Prostate gland (tissue), 2 donors: ENCODE measurements at places on chromosomes 7 and 10. TPM values are rescaled to one million over a fixed set of nuclear protein-coding genes. Genes with fewer than 3 reads are reported as not detected.

The LHFPL3 gene
- not detected for total RNA-seq

The H2BK1 gene
- total RNA-seq: 3.0 TPM

The DYDC2 gene
- total RNA-seq: not detected

The DDC gene
- total RNA-seq: 1.9 TPM

The UCMA gene
- total RNA-seq: not detected

The AMZ1 gene
- 0.62 TPM for total RNA-seq

The LRRC4 gene
- total RNA-seq: 0.23 TPM

The VWA2 gene
- total RNA-seq: 24.2 TPM

The TAS2R5 gene
- 4.0 TPM for total RNA-seq

The NUDT13 gene
- 1.6 TPM for total RNA-seq

The TMEM140 gene
- 14.6 TPM for total RNA-seq

The TRDMT1 gene
- 9.9 TPM for total RNA-seq

The WNT8B gene
- 1.8 TPM for total RNA-seq

The ELOVL3 gene
- total RNA-seq: 4.4 TPM

The PON1 gene
- total RNA-seq: not detected

The ASB10 gene
- not detected for total RNA-seq

The PLEKHS1 gene
- total RNA-seq: 1.9 TPM

The MBL2 gene
- not detected for total RNA-seq

The PAPSS2 gene
- 9.0 TPM for total RNA-seq

The CCDC172 gene
- total RNA-seq: not detected

The SSC4D gene
- 1.0 TPM for total RNA-seq

The MCM10 gene
- 0.55 TPM for total RNA-seq

The MSMB gene
- total RNA-seq: 1,381 TPM

The HDAC9 gene
- total RNA-seq: 8.3 TPM

The NUTM2A gene
- 9.5 TPM for total RNA-seq

The TEX47 gene
- 1.8 TPM for total RNA-seq

The CYP3A4 gene
- total RNA-seq: not detected

The TAX1BP1 gene
- total RNA-seq: 125 TPM

The ACBD7 gene
- 0.91 TPM for total RNA-seq

The TRIM8 gene
- total RNA-seq: 222 TPM

The WNT2 gene
- total RNA-seq: 1.1 TPM

The CCDC136 gene
- 11.7 TPM for total RNA-seq

The EBF3 gene
- 1.5 TPM for total RNA-seq

The RSPH10B2 gene
- total RNA-seq: not detected

The LOXL4 gene
- total RNA-seq: 7.4 TPM

The LGI1 gene
- 0.91 TPM for total RNA-seq

The COMMD3 gene
- total RNA-seq: 38.8 TPM

The HECW1 gene
- 10.3 TPM for total RNA-seq

The CRHR2 gene
- not detected for total RNA-seq

The FAM180A gene
- 6.9 TPM for total RNA-seq

The PRPS1L1 gene
- total RNA-seq: 2.7 TPM

The TET1 gene
- 5.1 TPM for total RNA-seq

The MEPCE gene
- total RNA-seq: 62.8 TPM

The MALRD1 gene
- not detected for total RNA-seq

The HOXA3 gene
- 2.8 TPM for total RNA-seq

The SLC18A3 gene
- total RNA-seq: not detected

The ANXA8 gene
- total RNA-seq: 13.9 TPM

The DENND2A gene
- 4.0 TPM for total RNA-seq

The ADAMTS14 gene
- total RNA-seq: 0.28 TPM

The CALML5 gene
- total RNA-seq: 10.5 TPM

The TMEM270 gene
- total RNA-seq: not detected

The MYO1G gene
- 2.7 TPM for total RNA-seq

The VAX1 gene
- total RNA-seq: not detected

The CDH23 gene
- 74.8 TPM for total RNA-seq

The PNLIPRP1 gene
- not detected for total RNA-seq

The MSRB2 gene
- 21.2 TPM for total RNA-seq

The SUMF2 gene
- 152 TPM for total RNA-seq

The ANKRD22 gene
- 3.1 TPM for total RNA-seq

The NRBF2 gene
- 20.6 TPM for total RNA-seq

The GALNT17 gene
- 58.1 TPM for total RNA-seq
